IPS DF 6.9 (cell line): ENCODE measurements at places on chromosomes 2 and 18.

DNA sequence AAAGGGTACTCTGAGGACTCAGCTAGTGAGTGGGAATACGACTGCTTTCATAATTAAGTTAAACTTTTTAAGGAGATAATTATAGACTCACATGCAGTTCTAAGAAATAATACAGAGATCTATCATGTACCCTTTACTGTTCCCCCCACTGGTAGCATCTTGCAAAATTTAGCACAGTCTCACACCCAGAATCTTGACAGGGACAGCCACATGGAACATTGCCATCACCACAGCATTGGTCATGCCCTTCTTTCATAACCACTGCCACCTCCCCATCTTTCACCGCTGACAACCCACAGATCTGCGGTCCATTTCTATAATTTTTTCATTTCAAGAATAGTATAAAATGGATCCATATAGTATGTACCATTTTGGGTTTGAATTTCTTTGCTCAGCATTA, 37.8 kb downstream of the ARHGEF4 start:
- no peak for DNase-seq

- no peak for DNase-seq
Measured at GRCh38 chr2:16763056-16763455, 97.4 kb upstream of the CYRIA start.

GRCh38 chr2:239564587-239564986, 163.8 kb upstream of the HDAC4 start:
- DNase-seq = no peak

DNA sequence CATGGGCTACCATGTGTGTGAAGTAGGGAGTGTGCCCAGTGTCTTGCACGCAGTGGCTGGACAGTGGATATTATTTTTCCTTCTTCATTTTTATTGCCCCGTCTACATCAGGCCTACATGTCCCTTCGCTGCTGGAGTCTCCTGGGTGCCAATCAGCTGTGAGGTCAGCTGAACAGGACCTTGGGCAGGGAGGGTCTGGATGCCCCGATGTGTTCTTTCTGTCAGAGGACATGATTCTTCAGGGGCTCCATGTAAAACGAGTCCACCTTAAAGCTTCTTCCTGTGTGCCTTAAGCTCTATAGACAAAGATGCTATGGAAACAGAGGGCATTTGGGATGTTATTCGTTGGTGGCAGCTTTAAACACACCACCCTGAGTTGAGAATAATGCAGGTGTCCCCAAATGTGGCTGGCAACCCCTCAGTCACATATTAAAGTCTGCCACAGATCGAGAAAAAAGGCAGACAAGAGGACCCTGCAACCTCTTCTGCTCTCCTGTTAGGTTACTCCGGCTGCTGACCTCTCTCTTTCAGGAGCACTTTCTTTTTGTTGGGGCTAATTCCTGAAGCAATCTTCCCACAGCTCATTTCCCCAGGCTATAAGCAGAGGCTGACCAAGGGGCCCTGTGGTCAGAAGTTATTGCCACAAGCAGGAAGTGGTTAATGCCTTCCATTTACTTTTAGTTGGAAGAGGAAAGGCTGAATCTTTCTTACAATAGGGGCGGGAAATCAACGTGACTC, 20.0 kb downstream of the GREB1 start:
- no peak for DNase-seq

DNA sequence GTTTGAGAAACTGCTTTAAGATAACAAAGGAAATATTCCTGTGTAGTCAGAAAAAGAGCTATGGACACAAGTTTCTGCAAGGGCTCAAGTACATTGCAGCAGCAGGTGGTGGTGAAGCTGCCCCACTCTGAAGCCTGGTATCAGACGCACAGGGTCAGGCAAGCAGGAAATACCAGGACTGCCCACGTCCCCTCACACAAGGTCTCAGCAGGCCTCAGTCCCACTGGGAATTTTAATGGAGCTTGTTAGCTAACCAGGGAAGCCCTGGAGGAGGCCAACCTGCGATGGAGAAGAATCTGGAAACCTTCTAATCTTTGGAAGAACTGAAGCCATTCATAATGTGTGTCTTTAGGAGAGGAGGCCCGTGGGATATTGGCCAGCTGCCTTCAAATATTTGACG, 168.3 kb downstream of the UXS1 start:
- DNase-seq = no peak

DNA sequence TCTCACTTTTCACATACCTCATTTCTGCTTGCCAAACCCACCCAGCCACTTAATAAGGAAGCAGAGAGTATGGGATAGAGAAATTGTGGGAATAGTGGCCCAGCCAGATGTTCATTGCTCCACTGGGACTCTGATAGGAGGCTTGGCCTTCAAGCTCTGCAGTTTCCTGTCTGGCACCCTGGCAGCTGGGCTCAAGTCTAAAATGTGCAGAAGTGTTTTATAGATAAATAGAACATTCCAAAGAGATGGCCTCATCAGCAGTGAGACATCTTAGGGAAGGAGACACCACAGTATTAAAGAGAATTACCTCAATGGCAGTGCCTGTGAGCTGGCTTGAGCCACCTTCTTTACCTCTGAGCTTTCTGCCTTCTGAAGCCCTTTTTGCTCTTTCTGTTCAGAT, 24.7 kb downstream of the COPS7B start:
- DNase-seq = no peak

DNA sequence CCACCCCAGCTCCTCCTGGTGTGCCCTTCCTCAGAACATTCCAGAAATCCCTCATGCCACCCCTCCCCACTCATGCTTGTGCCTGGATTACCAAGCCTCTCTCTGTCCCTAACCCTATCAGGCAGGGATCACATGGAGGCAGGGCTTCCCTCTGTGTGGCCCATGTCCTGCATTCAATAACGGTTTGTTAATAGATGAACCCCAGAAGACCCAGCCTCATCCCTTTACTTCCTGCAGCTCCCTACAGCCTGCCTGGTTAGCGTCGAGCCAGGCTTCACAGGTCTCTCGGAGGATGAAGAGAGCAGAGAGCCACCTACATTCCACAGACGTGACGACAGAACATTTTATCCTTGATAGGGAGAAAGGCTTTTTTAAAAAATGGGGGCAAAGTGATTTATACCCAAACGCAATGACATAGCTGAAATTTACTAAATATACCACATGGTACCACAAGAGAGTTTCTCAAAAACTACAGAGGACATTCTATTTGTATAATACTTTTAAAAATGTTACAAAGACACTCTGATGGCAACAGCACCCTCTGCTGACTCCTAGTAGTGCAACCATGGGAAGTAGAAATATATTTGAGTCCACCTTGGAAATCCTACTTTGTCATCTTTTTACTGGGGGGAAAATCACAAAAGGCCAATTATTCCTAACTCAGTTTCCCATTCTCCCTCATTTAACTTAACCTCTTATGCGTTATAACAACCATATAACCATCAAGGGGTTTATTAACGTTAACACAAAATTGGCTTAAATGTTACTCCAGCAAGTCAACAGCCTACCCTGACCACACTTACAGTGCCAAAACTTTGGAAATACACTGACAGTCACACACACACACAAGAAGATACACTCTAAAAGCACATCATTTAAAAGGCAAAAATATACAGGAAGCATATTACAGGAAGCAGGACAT, 30.7 kb downstream of the FBXO15 start:
- peak; percentile 37 for DNase-seq

DNA sequence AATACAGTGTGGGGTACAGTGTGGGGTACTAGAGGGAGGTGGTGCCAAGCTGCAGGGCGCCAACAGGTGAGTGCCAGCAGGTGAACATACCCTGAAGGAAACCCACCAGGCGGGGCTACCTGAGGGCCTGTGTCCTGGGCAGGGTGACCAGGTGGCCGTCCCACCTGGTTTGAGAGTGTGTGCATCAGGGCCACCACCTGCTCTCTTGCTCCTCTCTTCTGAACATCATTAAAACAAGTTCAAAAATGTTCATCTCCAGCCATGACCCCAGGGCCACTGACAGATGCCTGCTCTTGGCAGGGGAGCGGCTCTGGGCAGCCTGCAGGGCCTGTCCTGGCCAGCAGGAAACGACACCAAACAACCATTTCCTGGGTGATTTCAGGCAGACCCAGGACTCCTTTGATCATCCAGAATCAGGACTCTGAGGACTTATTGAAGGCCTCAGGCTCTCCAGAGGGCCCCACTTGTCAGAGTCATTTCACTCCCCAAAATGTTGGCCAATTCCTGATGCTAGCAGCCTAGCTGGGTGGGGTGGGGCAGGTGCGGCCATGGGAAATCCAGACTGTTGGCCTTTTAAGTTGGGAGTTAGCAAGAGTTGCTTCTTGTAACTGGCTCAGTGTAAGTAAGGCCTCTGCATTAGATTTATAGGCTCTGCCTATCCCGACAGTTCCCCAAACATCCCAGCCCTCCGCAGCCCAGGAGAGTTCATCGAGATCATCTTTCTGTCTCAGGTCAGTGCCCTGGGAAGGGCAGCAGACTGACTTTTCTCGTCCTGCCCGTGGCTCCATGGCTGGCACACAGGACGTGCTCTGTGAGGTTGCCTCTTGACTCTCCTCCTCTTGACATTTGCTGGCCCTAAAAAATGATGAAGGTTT, 111.5 kb upstream of the ZNF236 start:
- DNase-seq = no peak

DNA sequence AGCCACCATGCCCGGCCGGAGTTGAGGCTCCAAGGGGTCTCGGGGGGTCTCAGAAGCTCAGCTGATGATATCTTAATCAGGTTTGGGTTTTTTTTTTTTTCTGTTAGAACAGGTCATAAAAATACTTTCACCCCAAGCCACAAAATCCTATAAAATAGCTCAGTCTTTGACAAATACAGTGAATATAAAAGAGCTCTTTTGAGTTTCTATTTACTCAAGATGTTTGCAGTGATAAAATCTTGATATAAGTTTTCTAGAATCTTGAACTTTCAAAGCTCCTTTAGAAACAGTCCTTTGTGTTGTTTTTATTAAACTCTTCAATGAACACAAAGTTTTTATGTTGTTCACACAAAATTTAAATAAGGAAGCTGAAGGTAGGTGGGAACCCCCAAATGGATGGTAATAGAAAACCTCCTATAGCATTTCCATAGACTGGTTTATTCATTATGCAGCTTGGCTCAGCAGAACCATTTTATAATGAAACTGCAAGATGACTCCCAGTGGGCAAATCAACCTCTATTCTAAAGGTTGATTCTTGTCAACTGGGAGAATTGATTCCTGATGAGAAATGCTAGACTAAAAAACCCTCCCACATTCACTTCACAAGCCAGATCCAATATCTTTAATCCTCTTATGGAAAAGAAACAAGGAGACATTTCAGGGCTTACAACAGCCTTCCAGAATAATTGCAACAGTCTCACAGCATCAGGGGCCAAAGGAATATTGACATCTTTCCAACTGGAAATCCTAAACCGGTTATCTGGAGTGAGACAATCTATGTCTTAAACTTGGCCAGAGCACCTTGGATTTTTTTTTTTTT, 13.6 kb upstream of the NARS1 start:
- DNase-seq = no peak

DNA sequence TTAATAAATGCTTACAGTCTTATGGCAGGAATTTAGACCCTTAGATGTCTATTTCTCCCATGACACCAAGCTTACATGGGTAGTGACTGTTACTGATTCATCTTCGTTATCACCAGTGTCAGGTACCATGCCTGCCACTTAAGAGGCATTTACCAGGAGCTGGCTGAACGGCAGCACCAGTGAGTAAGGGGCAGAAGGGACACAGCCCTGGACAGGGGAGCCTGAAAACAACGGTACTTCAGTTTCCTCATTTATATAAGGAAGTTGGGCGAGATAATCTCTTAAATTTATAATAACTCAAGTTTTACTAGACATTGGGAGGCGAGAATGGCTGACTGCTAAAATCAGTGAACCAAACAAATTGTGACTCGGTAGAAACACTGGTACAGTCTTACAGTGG, 1.2 kb downstream of the COA5 start:
- no peak for DNase-seq

- no peak for DNase-seq
Measured at GRCh38 chr2:97906307-97906706, 89.4 kb downstream of the TMEM131 start.

GRCh38 chr2:109218087-109218791, 89.2 kb downstream of the SH3RF3 start:
- DNase-seq = no peak

- DNase-seq = no peak
Measured at GRCh38 chr2:31526946-31527732, 53.6 kb downstream of the SRD5A2 start.

DNA sequence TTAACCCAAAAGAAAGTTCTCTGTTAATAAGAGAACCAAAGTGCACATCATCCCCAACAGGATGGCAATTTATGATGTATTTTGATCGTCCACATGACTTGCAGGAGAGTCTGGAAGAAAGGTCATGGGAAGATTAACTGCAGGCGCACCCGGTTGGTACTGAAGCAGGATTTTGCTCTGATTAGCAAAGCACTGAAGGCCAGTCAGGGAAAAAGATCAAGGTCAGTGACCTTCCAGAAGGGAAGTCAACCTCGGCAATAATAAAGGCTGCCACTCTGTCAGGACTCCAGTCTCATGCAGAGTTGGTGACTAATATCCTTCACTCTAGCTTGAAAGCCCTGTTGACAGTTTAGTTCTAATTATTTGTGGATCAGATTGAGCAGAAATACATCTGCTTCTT, 432.7 kb upstream of the RAB12 start:
- no peak for DNase-seq

DNA sequence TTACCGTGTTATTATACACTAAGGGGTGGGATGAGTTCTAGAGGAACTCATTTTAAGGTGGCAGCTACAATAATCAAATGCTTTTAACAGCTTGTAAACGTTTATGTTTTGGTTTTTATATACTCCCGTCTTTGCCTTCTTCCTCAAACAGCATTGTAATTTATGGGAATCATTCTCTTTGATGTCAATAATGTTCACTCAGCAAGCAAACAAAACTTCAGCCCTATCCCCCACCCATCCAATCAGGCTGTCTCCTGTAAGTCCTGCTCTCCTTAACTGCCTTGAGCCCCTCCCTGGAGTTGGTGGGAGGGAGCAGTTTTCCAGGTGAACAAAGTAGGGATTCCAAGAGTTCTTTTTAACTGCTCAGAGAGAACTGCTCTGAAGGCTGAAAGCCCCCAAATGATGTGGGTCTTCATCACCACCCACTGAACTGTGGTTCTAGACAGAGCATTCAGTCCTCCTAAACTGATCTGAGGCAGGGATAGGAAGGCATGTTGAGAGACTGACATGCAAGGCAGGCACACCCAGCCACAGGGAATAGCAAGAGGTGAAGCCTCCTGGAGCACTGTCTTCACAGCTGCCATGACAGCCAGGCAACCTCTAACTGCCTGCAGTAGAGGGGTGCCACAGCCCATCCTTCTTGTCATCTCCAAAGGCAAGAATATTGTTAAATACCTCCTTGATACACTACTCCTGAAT, 17.5 kb downstream of the MYO5B start:
- no peak for DNase-seq
